ENCODE measurements at places on chromosomes 12 and 14.
A peak's percentile ranks its signal among the peaks of the same experiment; 100 is the strongest.

DNA sequence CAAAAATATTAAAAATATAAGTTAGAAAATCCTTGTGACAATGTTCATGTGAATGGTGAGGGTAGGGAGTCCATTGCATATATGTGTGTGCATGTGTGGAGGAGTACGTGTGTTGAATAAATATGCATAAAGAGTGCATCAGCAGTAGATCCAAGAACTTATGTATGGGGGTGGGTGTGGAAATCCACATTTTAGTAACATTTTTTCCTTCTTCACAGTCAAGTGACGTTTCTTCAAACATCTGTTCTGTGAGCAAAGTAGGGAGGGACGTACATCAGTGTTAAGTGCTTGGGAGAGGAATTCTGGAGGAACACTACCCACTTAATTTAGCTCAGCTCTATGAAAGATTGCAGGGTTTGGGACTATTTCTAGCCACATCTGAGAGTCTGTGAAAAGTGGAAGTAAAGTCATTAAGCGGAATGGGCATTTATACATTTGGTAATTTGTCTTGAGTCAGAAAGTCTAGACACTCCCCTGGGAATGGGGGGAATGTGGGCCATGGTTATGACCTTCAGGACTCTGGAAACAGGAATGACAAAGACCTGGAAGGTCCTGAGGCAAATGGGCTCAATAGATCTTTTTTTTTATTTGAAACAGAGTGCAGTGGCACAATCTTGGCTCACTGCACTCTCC lies 156.4 kb upstream of the PLXNC1 start:
- no peak for DNase-seq

- DNase-seq: no peak
These were observed 798 bp downstream of the CELA1 start for GRCh38 chr12:51345681-51346080.

- no peak for DNase-seq
These were observed 291.6 kb downstream of the AKAP6 start for GRCh38 chr14:32620724-32621123.

GRCh38 chr12:82730953-82731459 lies 44.3 kb downstream of the TMTC2 start:
- no peak for DNase-seq

DNA sequence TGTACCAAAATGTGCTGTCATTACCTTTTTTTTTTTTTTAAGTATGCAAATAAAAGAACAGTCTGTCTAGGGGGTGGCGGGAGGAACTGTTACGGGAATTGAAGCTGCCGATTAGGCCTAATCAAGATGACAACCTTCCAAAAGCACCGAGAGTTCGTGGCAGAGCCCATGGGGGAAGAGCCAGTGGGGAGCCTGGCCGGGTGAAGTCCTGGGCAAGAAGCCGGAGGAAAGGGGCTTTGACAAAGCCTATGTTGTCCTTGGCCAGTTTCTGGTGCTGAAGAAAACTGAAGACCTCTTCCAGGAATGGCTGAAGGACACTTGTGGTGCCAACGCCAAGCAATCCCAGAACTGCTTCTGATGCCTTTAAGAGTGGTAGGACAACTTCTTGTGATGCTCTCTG lies 42.6 kb downstream of the ACTN1 start:
- DNase-seq: no peak

DNA sequence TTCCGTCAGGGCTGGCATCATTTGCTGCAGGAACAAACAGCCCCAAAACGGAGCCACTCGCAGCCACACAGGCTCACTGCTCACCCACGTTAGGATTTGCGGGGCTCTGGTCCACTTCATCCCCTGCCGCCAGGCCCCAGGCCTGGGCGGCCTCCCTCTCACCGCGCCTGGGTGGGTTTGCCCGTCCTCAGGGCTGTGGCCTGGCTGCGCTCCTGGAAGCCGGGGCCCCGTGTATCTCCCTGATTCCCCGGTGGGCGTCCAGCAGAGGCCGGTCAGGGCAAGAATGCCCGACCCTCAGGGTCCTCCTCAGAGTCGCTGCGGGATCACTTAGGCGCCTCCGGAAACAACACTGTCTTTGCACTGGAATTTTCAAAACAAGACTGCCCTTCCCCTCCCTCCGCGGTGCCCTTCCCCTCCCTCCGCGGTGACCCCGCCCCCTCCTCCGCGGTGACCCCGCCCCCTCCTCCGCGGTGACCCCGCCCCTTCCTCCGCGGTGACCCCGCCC lies 15.7 kb upstream of the FBRSL1 start:
- no peak for DNase-seq

GRCh38 chr14:37237735-37238200 lies 40.0 kb downstream of the MIPOL1 start:
- no peak for DNase-seq

GRCh38 chr12:131894981-131895639 lies 688 bp downstream of the ULK1 start:
- DNase-seq: no peak

GRCh38 chr14:60639674-60640073 lies 9.6 kb downstream of the SIX1 start:
- DNase-seq: no peak

- no peak for DNase-seq
These were observed 16.8 kb upstream of the KRT8 start for GRCh38 chr12:52921488-52922165.

DNA sequence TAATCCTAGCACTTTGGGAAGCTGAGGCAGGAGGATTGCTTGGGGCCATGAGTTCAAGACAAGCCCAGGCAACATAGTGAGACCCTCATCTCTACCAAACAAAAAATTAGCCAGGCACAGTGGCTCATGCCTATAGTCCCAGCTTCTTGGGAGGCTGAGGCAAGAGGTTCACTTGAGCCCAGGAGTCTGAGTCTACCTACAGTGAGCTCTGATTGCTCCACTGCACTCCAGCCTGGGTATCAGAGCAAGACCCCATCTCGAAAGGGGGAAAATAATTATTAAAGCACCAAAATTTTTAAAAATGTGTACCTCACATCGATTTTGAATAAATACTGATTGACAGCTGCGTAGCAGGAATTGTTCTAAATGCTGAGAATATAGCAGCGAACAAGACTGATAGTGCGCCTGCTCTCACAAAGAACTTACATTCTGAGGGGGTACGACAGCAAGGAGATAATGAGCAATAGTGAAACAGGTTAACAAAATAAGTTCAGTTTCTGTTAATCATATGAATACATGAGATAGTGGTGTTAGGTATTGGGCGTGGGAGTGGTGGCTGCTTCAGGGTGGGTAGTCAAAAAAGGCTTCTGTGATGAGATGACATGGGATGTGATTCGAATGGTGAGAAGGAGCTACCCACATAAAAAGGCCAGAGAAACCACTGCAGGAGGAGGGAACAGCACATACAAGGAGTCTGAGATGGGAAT lies 19.6 kb downstream of the HCFC2 start:
- DNase-seq: no peak

DNA sequence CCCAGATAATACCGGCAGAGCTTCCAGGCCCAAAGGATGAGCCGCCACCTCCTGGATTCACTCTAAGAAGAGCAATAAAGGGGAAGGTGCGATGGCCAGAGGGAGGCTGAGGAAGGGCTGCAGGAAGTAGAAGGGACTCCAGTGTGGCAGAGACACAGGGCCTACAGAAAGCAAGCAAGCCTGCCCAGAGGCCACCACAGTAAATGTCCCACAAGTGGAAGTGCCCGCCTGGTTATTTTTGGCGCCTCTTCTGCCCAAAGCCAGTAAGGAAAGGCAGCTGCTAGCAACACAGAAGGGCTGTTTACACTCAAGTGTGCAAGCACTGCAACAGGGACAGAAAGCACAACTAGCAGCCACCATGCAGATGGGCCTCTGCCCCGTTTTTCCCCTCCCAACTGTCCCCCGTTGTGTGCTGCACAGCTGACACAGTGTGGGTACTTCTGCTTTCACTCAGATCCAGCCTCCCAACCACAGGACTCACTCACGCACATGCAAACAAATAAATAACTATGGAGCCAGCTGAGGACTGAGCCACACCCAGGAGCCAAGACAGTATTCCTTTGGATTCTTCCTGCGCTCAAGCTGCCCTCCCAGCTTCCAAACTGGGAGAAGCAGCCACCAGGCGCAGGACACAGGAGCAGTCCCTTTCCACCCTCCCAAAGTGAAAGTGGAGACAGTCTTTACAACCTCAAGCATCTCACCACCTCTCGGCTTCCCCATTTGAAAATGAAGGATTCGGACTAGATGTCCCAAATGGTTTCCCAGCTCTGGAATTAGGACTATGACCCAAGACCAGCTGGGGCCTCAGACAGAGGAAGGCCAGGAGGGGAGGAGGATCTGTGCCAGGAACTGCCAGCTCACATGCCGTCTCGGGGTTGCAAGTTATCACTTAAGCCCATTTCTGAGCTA lies 40.0 kb upstream of the PNMA1 start:
- no peak for DNase-seq

- no peak for DNase-seq
These were observed 21.3 kb upstream of the RBM19 start for GRCh38 chr12:113987261-113988063.

- no peak for DNase-seq
These were observed 460.3 kb downstream of the EGLN3 start for GRCh38 chr14:33490555-33490954.

GRCh38 chr14:90553298-90553920 lies 156.6 kb downstream of the CALM1 start:
- no peak for DNase-seq

- DNase-seq: no peak
These were observed 1.3 kb downstream of the ASCL1 start for GRCh38 chr12:102958830-102959176.

DNA sequence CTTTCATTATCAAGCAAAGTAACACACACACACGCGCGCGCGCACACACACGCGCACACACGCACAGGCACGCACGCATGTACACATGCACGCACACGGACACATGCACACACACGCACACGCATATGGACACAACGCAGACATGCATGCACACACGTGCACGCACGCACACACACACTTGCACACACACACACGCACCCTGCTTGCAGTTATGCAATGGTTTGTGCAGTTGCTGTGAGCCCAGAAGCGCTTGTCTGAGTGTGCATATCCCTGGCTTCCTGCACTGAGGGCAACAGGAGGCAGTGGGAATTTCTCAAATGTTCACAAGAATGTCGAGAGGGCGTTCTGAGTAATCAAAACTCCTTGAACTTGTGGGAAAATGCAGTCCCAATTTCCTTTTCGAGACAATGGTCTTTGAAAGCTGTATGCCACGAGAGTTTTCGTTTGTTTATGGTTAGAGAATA lies 41.6 kb downstream of the NFKBIA start:
- DNase-seq: no peak

GRCh38 chr14:61201171-61201570 lies 80.0 kb downstream of the TMEM30B start:
- DNase-seq: no peak

DNA sequence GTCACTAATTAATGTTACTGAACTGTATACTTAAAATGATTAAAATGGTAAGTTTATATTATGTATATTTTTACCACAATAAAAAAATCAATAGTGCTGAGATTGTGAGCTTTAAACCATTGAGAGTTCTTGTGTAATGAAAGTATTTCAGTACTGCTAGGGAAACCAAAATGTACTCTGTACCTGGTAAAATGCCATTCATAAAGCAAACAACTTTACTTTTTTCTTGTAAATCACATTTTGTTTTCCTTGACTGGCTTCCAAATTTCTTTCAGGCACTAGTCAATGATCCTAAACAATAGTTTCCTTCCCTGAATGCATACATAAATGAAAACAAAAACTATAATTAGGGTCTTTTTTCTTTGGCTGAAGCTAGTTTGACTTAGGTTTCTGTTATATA lies 29.4 kb upstream of the SNRPF start:
- no peak for DNase-seq

DNA sequence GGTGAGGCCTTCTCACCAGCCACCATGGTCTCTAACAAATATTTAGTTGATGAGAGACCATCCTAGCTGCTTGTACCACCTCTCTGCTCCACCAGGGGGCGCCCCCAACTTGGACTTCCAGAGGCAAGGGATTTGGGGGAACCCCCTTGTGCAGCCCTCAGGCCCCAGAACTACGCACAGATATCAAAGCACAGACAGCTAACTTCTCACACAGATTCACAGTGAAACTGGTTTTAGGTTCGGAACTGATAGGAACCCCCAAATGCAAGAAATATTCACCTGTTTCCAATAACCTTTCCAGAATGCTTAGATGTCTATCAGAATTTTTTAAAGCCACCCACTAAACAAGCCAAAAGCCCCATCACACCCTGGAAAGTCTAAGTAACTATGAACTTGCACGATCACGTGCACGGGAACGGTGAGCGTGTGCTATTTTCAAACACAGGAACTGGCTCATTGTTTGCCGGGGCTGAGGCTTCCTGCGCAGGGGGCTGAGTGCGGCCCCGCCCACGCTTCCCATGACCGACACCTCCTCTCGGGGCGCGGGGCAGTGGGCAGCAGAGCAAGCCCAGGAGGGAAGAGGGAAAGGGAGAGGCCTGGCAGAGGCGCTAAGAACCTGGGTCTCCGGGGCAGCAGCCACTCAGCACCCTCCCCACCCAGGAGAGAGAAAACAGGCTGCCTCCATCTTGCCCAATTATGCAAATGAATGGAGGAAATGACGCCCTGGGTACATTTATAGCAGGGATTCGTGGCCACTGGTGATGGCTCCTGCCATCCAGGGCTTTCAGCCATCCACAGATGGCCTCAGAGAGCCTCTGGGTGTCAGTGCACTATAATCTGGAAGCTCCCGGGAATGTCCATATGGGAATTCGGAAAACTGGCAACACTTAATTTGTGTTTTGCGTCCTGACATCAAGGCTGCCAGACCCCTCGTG lies 79.4 kb upstream of the GPR68 start:
- no peak for DNase-seq

DNA sequence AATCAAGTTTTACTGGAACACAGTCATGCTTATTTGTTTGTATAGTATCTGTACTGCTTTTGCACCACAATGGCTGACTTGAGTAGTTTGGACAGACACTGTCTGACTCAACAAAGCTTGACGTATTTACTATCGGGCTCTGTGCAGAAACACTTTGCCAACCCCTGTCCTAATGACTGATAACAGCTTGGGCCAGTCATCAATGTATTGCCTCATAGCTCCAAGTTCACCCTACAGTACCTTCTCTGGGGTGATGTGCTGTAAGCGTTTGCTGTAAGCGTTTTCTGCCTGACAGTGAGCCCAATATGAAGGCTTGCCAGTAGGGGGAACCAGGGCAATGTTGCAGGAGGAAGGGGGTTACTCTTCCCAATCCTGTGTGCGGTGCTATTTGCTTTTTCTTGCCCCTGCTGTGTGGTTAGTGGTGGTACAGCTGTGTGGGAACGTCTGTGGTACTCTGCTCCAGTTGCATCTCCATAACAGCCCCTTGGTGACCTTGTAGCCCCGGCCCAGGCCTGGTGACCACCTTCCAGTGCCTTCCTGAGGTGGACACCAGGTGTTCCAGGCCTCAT lies 5.4 kb upstream of the CCDC177 start:
- peak; percentile 10 for DNase-seq
